GM12891 (cell line): ENCODE measurements at places on chromosomes 6 and 20.

GRCh38 chr20:36493051-36493800, 48.1 kb upstream of the MYL9 start:
- DNase-seq: no peak

GRCh38 chr20:2544211-2544610, 7.8 kb downstream of the TMC2 start:
- DNase-seq: no peak

DNA sequence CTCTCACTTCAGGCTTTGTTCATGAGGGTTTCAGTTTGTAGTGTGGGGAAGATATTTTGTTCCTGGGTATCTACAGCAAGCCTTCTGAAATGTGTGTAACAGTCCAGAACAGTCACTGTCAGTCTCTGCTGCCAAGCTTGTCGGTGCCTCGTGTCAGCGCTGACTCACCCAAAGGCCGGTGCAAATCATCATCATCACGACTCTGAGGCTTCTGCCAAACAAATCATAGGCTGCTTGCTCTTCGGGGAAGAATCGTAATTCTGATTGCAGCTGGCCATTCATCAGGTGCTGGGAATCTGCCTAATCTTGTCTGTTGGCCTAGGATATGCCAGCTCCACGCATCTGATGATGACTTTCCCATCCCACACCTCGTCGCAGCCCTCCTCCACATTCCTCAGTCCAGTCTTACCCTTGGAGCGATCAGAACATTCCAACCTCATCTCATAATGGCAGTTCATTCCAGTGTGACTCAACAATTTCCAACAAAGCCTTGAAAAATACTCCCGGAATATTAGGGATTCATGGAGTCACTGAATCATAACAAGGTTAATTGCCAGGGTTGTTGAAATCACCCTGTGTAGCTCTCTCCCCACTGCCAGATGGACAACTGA, 40.9 kb downstream of the ALDH8A1 start:
- DNase-seq: no peak

- DNase-seq: no peak
Observed at GRCh38 chr6:37551867-37552266, 52.2 kb upstream of the CCDC167 start.

- no peak for DNase-seq
Observed at GRCh38 chr6:51536728-51537127, 550.7 kb downstream of the PKHD1 start.

GRCh38 chr20:15091421-15092037, 754.1 kb upstream of the FLRT3 start:
- DNase-seq: no peak

DNA sequence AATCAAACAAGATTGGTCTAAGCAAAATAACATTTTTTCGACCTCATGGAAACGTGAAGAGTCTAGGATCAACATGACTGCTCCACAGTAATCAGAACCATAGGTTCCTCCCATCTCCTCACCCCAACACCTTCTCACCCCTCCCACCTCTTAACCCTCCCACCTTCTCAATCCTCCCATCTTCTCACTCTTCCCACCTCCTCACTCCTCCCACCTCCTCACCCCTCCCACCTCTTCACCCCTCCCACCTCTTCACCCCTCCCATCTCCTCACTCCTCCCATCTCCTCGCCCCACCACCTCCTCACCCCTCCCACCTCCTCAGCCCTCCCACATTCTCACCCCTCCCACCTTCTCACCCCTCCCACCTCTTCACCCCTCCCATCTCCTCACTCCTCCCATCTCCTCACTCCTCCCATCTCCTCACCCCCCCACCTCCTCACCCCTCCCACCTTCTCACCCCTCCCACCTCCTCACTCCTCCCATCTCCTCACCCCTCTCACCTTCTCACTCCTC, 567.4 kb downstream of the C6orf118 start:
- DNase-seq: no peak

GRCh38 chr6:87574237-87574804, 15.5 kb downstream of the RARS2 start:
- DNase-seq: no peak

- DNase-seq: no peak
Observed at GRCh38 chr6:163264662-163265035, 149.9 kb upstream of the QKI start.

DNA sequence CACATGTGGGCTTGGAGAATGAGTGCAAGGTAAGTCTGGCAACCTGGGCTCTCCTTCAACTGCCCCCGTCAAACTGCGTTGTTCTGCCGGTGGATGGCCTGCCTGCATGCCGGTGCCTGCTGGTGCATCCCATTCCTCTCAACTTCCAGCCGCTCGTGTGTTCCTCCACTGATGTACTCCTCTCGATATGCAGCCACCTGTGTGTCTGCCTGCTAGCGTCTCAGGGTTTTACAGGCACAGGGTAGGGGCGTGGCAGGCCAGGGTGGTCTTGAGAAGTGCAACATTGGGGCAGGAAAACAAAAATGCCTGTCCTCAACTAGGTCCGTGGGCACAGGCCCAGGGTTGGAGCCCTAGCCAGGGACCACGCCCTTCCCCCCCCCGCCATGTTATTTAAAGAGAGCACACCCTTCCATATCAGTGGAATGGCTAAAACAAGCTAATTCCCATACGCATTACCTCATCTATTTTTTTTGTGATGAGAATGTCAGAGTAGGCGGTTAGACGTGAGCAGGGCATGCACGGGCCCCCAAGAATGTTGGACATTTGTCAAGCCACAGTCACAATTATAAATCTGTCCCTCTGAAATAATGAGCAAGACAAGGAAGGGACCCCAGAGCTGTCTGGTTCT, 33.2 kb downstream of the SERPINB6 start:
- no peak for DNase-seq

GRCh38 chr20:49624317-49624716, 56.4 kb upstream of the PTGIS start:
- DNase-seq: no peak

DNA sequence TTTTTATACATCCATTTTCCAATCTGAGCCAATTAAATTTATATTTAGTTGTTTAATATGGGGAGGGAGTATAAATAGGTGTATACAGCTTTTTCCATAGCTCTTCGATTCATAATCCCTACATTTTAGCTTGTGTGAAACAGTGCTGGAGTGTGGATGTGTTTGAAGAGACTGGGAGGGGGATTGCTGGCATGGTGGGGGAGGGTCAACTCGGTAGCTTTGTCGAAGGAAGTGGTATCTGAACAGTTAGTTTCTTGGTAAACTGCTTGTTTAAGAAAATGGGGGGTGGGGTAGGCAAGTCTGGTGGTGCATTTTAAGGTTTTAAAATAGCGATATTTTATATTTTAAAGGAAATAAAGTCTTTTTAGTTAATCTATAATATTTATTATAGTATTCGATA, 1.4 kb upstream of the LIN28B start:
- DNase-seq: no peak
